ENCODE measurements at places on chromosomes 11 and 22.

GRCh38 chr11:63592975-63593395, 21.2 kb downstream of the PLAAT3 start:
- DNase-seq = peak; percentile 56

- DNase-seq = no peak
These were observed 102.2 kb downstream of the TRIM29 start for GRCh38 chr11:120035756-120036155.

GRCh38 chr11:45563171-45563570, 102.3 kb downstream of the CHST1 start:
- no peak for DNase-seq

- DNase-seq = no peak
These were observed 91.5 kb downstream of the MORC2 start for GRCh38 chr22:30876915-30877553.

DNA sequence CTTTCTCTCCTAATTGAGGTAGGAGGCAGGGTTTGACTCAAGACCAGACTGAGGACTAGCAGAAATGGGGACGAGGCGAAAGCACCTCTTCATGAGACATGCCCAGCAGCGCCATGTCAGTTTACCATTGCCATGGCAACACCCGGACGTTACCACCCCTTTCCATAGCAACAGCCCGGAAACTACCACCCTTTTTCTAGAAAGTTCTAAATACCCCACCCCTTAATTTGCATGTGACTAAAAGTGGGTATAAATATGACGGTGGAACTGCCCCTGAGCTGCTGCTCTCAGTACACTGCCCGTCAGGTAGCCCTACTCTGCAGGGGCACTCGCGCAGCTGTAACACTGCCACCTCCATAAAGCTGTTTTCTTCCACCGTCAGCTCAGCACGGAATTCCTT, 5.9 kb upstream of the RAC2 start:
- no peak for DNase-seq

DNA sequence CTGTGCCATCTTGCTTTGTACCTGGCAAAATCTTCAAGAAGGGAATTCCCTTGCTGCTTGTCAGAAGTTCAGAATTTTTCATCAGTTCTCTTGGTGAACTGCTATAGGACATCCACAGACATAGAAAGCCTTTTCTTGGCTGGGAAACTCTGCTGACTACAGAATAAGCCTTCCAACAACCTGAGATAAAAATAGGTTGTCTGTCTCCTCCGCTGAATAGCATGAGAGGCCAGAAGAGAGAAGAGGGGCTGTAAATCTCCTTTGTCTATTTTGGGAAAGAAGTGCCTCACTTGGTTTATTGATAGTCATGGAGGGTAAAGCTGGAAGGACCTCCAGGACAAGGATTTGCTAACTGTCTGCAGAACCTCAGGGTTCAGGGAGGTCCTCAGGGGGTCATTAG, 48.2 kb downstream of the C11orf91 start:
- no peak for DNase-seq

- no peak for DNase-seq
These were observed 113.0 kb upstream of the NAV2 start for GRCh38 chr11:19599681-19600080.

- DNase-seq = peak; percentile 74
These were observed at the start of gene ARCN1 for GRCh38 chr11:118572061-118572980. TSS of gene ARCN1 (plus strand) at chr11:118572409. CDS start at chr11:118572548, 139 bp downstream.

DNA sequence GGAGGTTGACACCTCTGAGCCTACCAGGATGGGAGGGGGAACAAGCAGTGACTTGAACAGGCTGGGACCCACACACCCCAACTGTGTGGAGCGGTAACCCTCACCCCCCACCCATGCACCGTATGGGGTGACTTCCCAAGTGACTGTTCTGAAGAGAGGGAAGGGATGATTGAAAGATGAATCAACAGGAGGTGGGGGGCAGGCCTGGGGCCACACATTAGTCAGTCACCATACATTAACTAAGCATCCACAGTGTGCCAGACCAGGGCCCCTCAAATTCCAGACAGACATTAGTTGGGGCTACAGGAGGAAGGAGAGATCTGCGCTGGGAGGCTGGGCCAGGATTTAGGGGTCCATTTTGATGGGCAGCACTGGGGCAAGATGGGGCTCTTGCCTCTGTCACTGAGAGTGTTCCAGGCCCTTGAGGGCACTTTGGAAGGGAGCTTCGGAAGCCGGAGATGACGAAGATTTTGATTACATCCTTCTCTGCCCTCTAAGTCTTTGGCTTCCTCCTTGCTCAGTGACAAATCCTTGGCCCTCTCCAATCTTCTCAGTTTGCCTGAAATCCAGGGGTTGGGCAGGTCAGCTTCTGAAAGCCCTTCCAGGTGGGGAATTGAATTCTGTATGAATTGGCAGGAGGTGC, 966 bp downstream of the SMTN start:
- DNase-seq = no peak

GRCh38 chr11:117614728-117615127, 182.3 kb downstream of the DSCAML1 start:
- no peak for DNase-seq

DNA sequence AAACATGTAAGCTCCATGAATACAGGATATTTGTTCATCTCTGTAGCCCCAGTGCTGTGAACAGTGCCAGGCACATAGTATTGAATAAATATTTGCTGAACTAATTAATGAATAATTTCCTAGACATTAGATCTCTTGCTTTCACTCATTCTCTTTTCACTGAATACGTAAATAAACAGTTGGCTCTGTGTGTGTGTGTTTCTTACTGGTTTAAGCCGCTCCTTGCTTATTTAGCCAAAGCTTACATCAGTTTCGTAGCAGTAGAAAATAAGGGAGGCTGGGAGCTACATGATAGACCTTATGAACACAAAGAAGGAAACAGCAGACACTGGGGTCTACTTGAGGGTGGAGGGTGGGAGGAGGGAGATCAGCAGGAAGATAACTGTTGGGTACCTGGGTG, 17.2 kb downstream of the KREMEN1 start:
- no peak for DNase-seq

- DNase-seq = peak; percentile 92
These were observed 15.9 kb upstream of the GRAMD4 start for GRCh38 chr22:46604306-46604690.

DNA sequence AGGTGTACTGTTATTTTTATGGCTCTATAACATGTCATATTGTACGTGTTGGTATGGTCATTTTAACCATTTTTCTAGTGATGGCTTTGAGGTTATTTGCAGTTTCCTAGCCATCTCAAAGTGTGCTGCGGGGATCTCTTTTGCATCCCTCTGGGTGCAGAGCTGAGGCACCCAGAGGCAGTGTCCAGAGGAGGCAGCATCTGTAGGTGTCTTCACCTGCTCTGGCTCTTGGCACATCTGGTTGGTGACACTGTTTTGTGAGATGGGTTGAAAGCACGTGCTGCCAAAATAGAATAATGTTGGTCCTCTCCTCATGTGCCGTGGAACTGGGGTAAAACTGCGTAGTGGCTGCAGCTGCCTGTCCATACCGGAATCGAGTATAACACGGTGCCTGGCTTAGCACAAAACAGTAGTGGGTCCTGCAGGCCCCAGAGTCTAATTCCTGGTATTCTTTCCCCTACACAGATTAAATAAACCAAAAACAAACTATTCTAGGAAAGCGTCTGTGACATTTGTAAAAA, 12.9 kb downstream of the NEAT1 start:
- no peak for DNase-seq

GRCh38 chr11:133982876-133983275, 26.1 kb upstream of the IGSF9B start:
- DNase-seq = no peak

GRCh38 chr11:46038529-46038928, 82.7 kb downstream of the PHF21A start:
- DNase-seq = no peak

DNA sequence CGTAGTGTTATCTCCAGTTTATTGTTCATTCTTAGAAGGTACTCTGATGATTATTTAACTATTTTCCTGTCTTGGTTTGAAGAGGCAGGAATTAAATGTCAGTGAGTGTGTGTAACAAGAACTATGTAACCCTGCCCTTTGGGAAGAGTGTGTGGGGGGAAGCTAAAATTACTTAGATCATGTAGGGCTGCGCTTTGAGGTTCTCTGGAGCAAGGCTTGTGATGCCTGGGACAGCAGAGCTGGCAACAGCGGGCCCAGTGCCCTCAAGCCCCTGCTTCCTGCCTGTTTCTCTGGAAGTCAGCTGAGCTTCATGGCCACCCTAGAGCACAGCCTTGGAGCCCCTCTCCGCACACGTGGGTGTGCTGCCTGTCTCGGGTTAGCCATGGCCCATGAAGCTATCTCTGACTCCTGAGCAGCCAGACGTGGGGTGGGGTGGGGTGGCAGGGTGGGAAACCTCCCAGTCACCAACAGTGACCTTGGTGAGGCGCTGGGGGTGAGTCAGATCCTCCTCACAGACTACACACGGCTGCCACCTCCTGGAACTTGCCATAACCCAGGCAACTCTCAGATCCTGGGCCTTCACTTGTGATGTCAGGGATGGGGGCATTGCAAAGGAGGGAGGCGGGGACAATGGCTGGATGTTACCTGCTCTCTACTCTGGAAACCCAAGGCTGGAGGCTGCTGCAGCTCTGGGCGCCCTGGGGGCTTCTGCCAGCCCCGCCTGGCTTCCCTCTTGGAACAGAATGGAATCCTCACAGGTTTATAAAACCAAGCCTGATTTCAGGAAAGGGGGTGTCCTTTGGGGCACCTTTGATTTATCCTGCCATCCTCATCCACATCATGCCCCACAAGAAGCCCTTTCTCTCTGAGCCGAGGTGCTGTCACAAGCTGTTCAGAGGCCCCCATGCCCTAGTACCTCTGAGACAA, 88.6 kb downstream of the SNX19 start:
- peak; percentile 47 for DNase-seq

GRCh38 chr11:83105168-83105567, 33.5 kb upstream of the RAB30 start:
- DNase-seq = no peak

DNA sequence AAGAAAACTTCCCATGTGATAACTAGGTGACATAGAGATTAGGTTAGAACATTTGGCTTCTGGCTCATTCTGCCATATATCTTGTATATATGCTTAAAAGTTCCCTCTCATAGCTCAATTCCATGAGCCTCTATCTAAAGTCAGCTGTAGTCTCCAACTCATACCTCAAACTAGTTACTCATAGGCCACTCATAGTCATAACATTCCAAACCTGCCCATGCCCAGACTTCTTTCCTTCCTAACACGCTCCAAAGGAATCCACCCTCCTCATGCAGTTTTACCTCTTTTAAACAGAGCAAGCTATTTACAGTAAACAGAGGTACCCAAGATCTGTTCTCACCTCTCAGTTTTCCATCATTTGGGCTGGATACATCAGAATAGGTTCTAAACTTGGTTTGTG, 39.4 kb downstream of the GLYATL2 start:
- DNase-seq = no peak

- peak; percentile 84 for DNase-seq
These were observed 13.7 kb upstream of the SEC14L3 start for GRCh38 chr22:30485362-30485988.

DNA sequence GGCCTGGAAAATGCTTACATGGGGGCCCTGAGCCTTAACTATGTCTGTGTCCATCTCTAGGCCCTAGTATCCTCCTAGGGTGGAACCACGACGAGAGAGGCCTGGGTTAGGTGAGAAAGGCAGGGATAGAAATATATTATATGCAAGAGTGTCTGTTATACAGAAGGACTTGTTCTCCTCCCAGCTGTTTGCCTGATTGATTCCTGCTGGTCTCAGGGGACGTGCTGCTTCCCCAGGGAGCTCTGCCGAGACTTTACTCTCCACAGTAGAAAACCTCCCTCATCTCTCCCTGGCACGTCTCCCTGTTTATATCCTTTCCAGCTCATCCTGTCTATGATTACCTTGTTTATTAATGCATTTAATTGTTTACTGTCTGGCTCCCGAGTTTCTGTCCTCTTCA, 132.6 kb downstream of the MIAT start:
- no peak for DNase-seq

- DNase-seq = no peak
These were observed 62.2 kb downstream of the MORC2 start for GRCh38 chr22:30906411-30906810.

DNA sequence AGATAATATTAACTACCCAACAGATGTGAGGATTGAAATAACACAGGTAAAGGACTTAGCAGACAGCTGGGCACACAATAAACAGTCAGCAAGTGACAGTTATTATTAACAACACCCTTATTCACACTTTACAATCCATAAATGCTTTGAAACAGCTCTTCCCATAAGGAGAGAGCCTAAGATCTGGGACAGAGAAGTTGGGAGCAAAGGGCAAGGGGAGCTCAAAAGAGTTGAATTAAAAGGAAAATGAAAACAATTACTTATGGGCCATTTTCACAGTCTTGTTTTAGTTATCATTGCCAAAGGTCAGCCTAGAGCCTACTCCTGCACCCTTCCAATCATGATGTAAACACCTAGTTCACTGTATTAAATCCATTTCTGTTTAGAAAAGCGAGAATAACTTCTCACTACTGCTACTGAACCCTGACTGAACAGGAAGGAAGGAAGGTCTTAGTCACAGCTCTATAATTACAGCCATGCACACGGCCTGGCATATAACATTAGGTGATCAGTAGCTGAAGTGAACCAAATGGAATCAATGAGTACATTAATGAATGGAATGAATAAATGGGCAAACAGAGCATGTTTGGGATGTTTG, 111.3 kb downstream of the PLEKHA7 start:
- DNase-seq = no peak

Data from suppressor macrophage (primary cell).